ENCODE measurements at places on chromosomes 3 and 15. TPM values are rescaled to one million over a fixed set of nuclear protein-coding genes. Genes with fewer than 3 reads are reported as not detected.

RETNLB gene
- total RNA-seq = not detected

DNA sequence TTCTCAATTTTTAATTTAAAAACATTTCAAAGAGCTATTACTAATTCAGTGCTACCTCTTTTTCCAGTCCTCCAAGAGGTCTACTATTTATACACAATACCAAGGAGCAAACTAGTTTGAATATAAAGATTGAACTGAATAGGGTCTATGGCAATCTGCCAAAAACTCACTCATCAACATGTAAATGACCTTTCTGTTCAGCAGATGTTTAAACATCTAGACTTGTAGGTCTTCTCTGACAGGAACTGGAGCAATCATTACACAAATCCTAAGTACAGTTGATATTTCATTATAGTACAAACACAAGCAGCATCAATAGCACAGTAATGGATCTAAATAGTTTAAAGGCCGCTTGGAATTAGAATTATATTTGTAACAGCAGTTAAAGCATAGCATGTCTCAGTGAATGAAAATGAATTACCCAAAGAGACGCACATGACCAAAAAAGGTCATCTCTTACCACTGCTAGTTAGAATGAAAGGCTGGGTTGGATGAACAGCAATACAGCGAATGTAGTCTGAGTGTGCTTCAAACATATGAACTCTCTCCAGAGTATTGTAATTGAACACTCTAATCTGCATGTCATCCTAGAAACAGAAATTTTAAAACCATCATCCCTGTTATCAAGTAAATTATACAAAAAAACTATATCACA is 10.7 kb downstream of the COPB2 start:
- no peak for DNase-seq

USP13 gene
- 13.8 TPM for total RNA-seq

GRCh38 chr3:151567477-151567876 is 106.6 kb upstream of the IGSF10 start:
- no peak for DNase-seq

DNA sequence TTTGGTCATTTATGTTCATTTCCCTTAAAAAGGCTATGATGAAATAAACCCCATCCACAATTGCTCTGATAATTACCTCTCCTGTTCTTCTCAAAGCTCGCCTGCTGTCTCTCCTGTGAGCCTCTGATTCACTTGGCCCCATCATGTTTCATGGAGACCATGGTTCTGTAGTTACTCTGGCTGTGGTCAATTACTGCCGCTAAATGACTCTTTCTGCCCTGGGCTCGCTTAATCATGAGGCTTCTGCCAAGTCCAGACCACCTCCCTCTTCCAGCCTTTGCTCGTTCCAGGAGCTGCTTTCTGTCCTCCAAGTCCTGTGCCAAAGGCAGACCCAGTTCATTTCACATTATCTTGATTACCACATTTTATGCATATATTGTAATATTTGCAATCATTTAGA is 91.9 kb downstream of the THSD4 start:
- no peak for DNase-seq

RAB7A gene
- 33.6 TPM for total RNA-seq

DNA sequence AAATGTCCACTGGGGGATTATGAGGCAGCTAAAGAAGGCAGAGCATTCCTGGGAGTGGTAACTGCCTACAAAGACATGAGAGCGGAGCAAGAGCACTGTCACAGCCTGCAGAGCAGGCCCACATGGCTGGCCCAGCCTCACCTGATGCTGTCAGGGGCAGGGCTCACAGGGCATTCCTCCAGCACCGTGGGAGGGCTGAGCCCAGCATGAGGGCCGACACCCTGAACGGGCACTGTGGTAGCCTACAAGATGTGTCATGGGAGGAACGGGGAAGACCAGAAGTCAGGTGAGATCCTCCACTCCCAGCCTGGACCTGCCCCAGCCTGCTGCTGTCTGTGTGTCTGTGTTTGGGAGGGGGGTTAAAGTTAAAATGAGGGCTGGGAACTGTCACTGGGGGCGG is 30.1 kb downstream of the CCDC12 start:
- no peak for DNase-seq

TNNC1 gene
- 0.64 TPM for total RNA-seq
